Naive B cell (primary cell): ENCODE measurements at places on chromosomes 6 and 20. TPM values are rescaled to one million over a fixed set of nuclear protein-coding genes. Genes with fewer than 3 reads are reported as not detected.

GRCh38 chr20:6533351-6533750 lies 234.1 kb upstream of the BMP2 start:
- no peak for DNase-seq

ENPP4 gene
- 7.8 TPM for polyA plus RNA-seq

FLOT1 gene
- 56.2 TPM for polyA plus RNA-seq

GRCh38 chr20:52484438-52484837 lies 292.9 kb upstream of the ZFP64 start:
- DNase-seq: no peak

- DNase-seq: no peak
Observed at GRCh38 chr20:11229772-11230171, 556.0 kb upstream of the JAG1 start.

GRCh38 chr6:165984729-165985275 lies 182.8 kb downstream of the TBXT start:
- no peak for DNase-seq
